CD4-positive, alpha-beta memory T cell (primary cell): ENCODE measurements at places on chromosomes 3 and 15.
A peak's percentile ranks its signal among the peaks of the same experiment; 100 is the strongest.

- H3K4me1 ChIP-seq = no peaks in the 10 kb centered on the region
- no peak overlapping the region for H3K4me3 ChIP-seq
- H3K36me3 ChIP-seq = no peaks in the 10 kb centered on the region
Observed at GRCh38 chr3:133169331-133170068, 131.3 kb downstream of the TMEM108 start.

GRCh38 chr15:43899928-43900327 is 73.1 kb downstream of the WDR76 start:
- DNase-seq = no peak
- H3K27me3 ChIP-seq = no peaks in the 10 kb centered on the region
- H3K4me1 ChIP-seq = no peaks in the 10 kb centered on the region
- H3K27ac ChIP-seq = no peak overlapping the region
- no peak overlapping the region for H3K4me3 ChIP-seq

- no peaks in the 10 kb centered on the region for H3K27me3 ChIP-seq
- no peak overlapping the region for H3K27ac ChIP-seq
- no peak overlapping the region for H3K4me3 ChIP-seq
- H3K4me1 ChIP-seq = peaks cover 7% of the 10 kb centered on the region
Observed at GRCh38 chr3:4809922-4810321, 169.3 kb upstream of the BHLHE40 start.

DNA sequence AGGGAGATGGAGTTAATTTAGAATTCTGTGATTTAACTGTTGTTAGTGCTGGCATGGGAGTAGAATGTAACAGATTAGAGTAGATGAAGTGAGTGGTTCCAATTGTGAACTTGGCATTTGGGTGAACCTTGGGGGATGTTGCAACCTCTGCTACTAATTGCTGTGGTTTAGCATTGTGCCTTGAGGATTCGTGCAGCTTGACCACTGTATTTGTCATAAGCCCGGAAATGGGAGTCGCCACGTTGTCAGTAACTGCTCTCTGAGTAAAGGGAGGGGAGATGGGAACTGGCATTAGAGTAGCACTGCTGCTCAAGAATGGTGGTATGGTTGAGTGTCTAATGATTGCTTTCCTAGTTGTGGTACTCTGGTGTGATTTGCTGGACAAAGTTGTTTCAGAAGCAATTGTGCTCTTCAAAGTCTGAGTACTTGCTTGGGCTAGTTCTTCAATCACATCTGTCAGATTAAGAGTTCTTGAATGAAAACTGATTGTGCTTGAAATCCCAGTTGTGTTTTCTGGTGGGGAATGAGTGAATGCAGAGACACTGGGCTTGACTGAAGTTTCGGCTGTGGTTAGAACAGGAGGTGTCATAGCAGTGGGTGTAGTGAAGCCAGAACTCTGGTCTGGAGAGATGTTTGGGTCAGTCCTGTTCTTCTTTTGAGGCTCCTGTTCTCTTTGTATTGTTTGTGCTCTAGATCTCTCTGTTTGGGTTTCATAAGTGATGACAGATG is 15.4 kb downstream of the IGSF10 start:
- no peaks in the 10 kb centered on the region for H3K36me3 ChIP-seq
- no peak for DNase-seq
- no peaks in the 10 kb centered on the region for H3K4me1 ChIP-seq
- H3K4me3 ChIP-seq = no peak overlapping the region
- H3K27ac ChIP-seq = no peak overlapping the region

- no peak overlapping the region for H3K27ac ChIP-seq
- no peak for DNase-seq
- no peaks in the 10 kb centered on the region for H3K4me1 ChIP-seq
Observed at GRCh38 chr3:145900056-145900829, 260.7 kb downstream of the PLOD2 start.

DNA sequence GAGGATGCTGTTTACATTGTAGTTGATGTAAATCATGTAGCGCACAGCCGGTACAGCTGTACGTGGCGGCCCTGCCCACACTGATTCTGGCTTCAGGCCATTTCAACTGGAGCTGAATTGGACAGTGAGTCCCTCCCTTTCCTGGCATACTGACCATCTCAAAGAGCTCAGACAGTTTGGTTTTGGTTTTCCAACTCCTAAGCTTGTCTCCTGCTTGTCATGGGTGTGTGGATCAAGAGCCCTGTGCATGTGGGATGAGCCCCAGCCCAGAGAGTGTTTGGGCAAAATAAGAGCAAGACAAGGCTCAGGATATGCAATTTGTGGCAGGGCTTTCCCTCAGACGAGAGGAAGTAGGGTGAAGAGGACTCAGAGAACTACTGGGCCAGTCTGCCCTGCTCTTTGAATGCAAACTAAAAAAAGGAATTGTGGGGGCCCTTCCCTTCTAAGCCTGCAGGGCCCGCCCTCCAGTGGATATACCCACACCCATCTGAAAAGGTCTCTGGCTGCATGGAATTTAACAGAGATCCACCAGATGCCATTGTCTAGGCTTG is 13.3 kb downstream of the ITGA11 start:
- no peaks in the 10 kb centered on the region for H3K4me1 ChIP-seq
- no peak overlapping the region for H3K27ac ChIP-seq
- DNase-seq = no peak
- no peaks in the 10 kb centered on the region for H3K27me3 ChIP-seq

- H3K27me3 ChIP-seq = no peaks in the 10 kb centered on the region
- no peak for DNase-seq
- no peaks in the 10 kb centered on the region for H3K36me3 ChIP-seq
- H3K4me3 ChIP-seq = no peak overlapping the region
- H3K27ac ChIP-seq = no peak overlapping the region
Observed at GRCh38 chr15:53461677-53462076, 297.8 kb downstream of the WDR72 start.

- no peak overlapping the region for H3K27ac ChIP-seq
- no peaks in the 10 kb centered on the region for H3K27me3 ChIP-seq
- H3K4me1 ChIP-seq = no peaks in the 10 kb centered on the region
- no peaks in the 10 kb centered on the region for H3K36me3 ChIP-seq
- no peak for DNase-seq
Observed at GRCh38 chr3:73563896-73564582, 60.7 kb downstream of the PDZRN3 start.

GRCh38 chr3:46301122-46301835 is 52.6 kb upstream of the CCR2 start:
- no peak for DNase-seq
- no peak overlapping the region for H3K4me3 ChIP-seq
- no peaks in the 10 kb centered on the region for H3K36me3 ChIP-seq
- H3K27me3 ChIP-seq = no peaks in the 10 kb centered on the region

DNA sequence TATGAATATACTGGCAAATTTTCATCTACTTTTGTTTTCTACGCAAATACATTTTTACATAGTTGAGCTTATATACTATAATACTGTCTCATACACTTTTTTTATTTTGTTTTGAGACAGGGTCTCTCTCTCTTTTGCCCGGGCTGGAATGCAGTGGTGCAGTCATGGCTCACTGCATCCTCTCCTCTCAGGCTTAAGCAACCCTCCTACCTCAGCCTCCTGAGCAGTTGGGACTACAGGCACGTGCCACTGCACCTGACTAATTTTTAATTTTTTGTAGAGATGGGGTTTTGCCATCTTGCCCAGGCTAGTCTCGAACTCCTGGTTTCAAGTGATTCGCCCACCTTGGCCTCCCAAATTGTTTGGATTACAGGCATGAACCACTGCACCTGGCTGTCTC is 25.9 kb downstream of the HACL1 start:
- no peak overlapping the region for H3K27ac ChIP-seq
- no peaks in the 10 kb centered on the region for H3K4me1 ChIP-seq
- no peak for DNase-seq
- no peak overlapping the region for H3K4me3 ChIP-seq
- no peaks in the 10 kb centered on the region for H3K27me3 ChIP-seq

DNA sequence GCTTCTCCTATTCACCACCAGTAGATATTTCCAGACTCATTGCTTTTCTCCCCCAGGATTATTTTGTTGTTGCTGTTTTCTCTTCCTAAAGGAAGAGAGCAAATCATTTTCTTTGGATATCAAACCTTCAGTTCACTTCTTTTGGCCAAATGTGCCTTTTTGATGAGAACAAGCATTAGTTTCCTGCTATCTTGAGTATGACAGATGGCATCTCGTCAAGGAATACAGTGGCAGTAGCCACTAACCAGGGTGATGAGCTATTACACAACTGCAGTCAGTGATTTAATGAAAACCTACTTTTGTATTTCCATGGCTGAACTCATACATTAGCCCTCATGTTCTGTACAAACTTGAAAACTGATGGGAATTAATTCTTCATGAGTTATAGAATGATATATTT is 354.6 kb downstream of the CADM2 start:
- H3K36me3 ChIP-seq = no peaks in the 10 kb centered on the region
- H3K4me1 ChIP-seq = no peaks in the 10 kb centered on the region
- no peaks in the 10 kb centered on the region for H3K27me3 ChIP-seq
- H3K27ac ChIP-seq = no peak overlapping the region

- H3K27me3 ChIP-seq = no peaks in the 10 kb centered on the region
- peak overlapping the region; percentile 83 for H3K27ac ChIP-seq
- DNase-seq = peak; percentile 40
- H3K4me3 ChIP-seq = peak overlapping the region; percentile 78
- H3K4me1 ChIP-seq = peaks cover 48% of the 10 kb centered on the region
Observed at GRCh38 chr3:27483117-27484014, 818 bp downstream of the SLC4A7 start.

GRCh38 chr15:37485056-37485455 is 384.7 kb upstream of the MEIS2 start:
- H3K27me3 ChIP-seq = no peaks in the 10 kb centered on the region
- no peak overlapping the region for H3K4me3 ChIP-seq
- H3K27ac ChIP-seq = no peak overlapping the region
- no peak for DNase-seq
- H3K4me1 ChIP-seq = no peaks in the 10 kb centered on the region

DNA sequence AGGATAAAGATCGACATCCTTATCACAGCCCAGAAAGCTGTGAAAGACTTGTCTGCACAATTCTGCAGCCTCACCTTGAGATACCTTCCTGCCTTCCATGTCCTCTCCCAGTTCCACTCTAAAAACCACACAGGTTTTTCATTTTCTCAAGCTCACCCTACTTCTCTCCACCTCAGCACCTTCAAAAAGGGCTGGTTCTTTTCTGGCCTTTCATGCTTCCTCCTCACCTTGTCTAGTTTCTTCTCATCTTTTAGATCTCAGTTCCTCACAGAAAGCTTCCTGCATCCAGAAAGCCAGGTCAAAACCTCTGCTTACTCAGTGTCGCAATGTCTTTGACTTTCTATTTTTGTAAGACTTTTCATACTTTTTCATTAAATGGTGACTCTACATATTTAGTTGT is 140.2 kb upstream of the STT3B start:
- H3K4me1 ChIP-seq = peaks cover 4% of the 10 kb centered on the region
- no peak overlapping the region for H3K27ac ChIP-seq
- H3K4me3 ChIP-seq = no peak overlapping the region
- H3K27me3 ChIP-seq = no peaks in the 10 kb centered on the region
- no peak for DNase-seq

DNA sequence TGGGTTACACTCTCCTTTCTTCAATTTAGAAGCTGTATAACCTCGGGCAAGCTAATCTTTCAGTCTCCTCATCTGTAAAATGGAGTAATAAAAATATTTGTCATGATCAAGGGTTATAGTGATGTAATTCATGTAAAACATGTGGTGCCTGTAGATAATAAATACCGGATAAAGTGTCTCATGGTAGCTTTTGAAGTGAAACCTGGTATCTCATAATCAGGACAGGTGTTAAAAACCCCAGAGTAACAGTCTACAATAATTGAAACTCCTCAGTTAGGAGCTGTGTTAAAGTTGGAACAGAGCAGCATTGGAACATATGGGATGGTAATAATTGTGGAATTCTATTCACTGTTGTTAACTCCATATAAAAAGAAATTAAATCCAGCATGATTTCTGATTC is 884 bp upstream of the KNL1 start:
- H3K27ac ChIP-seq = peak overlapping the region; percentile 90
- no peaks in the 10 kb centered on the region for H3K36me3 ChIP-seq
- no peak overlapping the region for H3K4me3 ChIP-seq
- peaks cover 31% of the 10 kb centered on the region for H3K4me1 ChIP-seq
- peak; percentile 39 for DNase-seq

GRCh38 chr15:68566377-68566954 is 12.3 kb upstream of the CORO2B start:
- no peaks in the 10 kb centered on the region for H3K4me1 ChIP-seq
- H3K27me3 ChIP-seq = no peaks in the 10 kb centered on the region
- H3K4me3 ChIP-seq = no peak overlapping the region
- DNase-seq = no peak

- H3K27ac ChIP-seq = no peak overlapping the region
- peaks cover 42% of the 10 kb centered on the region for H3K36me3 ChIP-seq
- H3K4me3 ChIP-seq = no peak overlapping the region
- DNase-seq = peak; percentile 58
- no peaks in the 10 kb centered on the region for H3K27me3 ChIP-seq
- H3K4me1 ChIP-seq = no peaks in the 10 kb centered on the region
Observed at GRCh38 chr15:63752075-63752684, 81.6 kb downstream of the HERC1 start.

DNA sequence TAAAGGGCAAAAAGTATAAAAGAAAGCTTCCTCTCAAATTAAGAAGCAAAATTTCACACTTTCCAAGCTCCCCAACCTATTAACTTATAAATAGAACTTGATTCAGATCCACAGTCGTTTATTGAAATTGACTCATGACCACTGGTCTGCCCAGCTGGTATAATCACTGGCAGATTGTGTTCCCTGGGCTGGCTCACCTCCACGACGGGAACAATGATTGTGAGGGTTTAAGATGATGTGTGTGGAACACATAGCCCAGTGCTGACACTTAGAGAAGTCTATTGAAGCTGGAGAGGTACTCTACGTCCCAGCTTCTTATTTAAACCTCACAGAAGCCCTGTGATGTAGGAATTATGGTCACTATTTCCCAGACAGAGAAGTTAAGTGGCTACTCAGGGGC is 90.4 kb downstream of the MB21D2 start:
- no peaks in the 10 kb centered on the region for H3K36me3 ChIP-seq
- DNase-seq = no peak

- H3K27ac ChIP-seq = no peak overlapping the region
- H3K27me3 ChIP-seq = no peaks in the 10 kb centered on the region
- no peak for DNase-seq
- H3K4me1 ChIP-seq = peaks cover 35% of the 10 kb centered on the region
Observed at GRCh38 chr3:10599444-10599843, 94.1 kb upstream of the ATP2B2 start.

GRCh38 chr15:25624504-25625177 is 185.8 kb upstream of the UBE3A start:
- no peaks in the 10 kb centered on the region for H3K27me3 ChIP-seq
- H3K36me3 ChIP-seq = no peaks in the 10 kb centered on the region
- H3K4me3 ChIP-seq = no peak overlapping the region
- no peak overlapping the region for H3K27ac ChIP-seq
- no peak for DNase-seq

GRCh38 chr15:65287520-65287855 is 805 bp upstream of the PARP16 start:
- H3K4me3 ChIP-seq = no peak overlapping the region
- H3K36me3 ChIP-seq = no peaks in the 10 kb centered on the region
- no peak for DNase-seq
- peaks cover 28% of the 10 kb centered on the region for H3K4me1 ChIP-seq
- H3K27ac ChIP-seq = peak overlapping the region; percentile 86

GRCh38 chr3:137852391-137852830 is 88.3 kb downstream of the SOX14 start:
- H3K27me3 ChIP-seq = no peaks in the 10 kb centered on the region
- DNase-seq = no peak
- H3K36me3 ChIP-seq = no peaks in the 10 kb centered on the region
